ENCODE measurements at places on chromosomes 7 and 10.
A peak's percentile ranks its signal among the peaks of the same experiment; 100 is the strongest.

DNA sequence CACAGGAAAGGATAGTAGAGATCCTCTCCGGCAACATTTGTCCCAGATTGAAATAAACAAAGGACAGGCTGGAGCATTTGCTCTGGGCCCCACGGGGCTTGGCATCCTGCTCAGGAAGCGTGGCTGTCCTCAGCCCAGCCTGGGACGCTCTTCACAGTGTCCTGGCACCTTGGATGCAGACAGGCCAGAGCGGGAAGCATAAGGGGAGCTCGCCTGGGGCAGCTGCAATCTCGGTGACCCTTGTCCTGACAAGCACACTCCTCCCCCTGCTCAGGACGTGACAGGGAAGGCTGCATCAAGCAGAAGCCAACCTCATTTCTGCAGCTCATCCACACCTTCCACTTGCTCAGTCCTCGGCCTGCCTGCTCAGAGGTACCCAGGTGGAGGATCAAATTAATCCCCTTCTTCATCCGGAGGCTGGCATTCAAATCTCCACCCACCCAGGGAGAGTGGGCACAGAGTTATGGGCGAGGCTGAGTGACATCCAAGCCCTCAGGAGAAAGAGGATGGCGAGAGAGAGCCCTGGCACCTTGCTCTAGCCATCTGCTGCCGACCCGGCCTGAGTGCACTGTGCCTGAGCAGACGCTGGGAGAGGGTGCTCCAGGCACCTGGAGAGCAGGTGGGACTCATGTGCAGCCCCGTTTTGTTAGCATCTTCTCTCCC is 47.6 kb downstream of the ABRAXAS2 start:
- no peak for DNase-seq

DNA sequence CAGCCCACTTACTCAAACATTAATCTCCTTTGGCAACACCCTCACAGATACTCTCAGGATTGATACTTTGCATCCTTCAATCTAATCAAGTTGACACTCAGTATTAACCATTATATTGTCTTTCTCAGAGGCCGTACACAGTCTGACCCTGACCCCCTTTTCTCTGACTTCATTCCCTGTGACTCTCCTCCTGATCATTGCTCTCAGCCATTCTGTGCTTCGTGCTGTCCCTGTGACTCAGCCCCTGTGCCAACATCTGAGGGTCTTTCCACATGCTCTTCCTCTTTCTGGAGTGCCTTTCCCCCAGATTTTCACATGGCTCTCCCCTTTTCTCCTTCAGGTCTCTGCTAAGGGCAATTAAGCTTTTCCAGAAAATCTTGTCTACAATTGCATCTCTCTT is 289.0 kb upstream of the PHYHIPL start:
- DNase-seq: no peak

GRCh38 chr10:2679646-2680045 is 387.7 kb upstream of the PFKP start:
- no peak for DNase-seq

DNA sequence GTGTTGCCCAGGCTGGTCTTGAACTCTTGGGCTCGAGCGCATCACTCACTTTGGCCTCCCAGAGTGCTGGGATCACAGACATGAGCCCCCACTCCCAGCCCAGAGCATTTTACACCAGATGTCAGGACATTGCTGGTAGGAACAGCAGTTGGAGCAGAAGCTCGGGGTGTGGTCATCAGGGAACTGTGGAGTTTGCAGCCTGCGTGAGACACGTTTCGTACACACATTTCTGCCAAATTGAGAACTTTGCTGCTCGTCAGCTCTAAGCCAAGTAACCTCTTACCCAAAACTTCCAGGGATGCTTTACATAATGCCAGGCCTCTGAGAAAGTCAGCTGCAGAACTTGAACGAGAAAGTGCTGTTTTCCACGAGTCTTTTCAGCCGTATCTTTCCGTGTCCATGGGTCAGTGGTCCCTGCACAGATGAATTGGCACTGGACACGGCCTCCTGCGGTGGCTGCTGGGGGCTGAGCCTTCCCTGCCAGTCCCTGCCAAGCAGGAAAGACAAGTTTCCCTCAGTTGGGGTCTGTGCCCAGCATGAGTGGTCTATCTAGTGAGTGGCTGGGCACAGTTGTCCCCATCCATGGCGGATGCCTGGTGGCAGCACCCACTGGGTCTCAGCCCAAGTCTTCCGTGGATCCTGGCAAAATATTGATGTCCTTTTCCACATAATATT is 54.4 kb downstream of the DNAJB6 start:
- DNase-seq: no peak

DNA sequence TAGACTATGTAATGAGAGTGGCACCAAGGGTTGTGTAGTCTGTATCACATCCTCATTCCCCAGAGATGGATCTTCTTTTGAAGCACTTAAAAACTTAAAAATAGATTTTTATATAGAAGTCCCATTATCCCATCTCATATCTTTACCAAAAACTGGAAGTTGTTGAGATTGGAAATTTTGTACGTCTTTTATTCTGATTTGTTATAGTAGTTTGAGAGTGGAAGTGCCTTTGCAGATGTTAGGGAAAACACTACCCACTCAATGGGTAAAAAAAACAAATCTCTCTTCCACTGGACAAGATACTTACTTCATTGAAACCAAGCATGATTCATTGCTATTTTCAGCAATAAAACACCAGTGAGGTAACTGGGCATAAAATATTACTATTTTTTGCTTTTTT is 184.4 kb downstream of the MACC1 start:
- no peak for DNase-seq

DNA sequence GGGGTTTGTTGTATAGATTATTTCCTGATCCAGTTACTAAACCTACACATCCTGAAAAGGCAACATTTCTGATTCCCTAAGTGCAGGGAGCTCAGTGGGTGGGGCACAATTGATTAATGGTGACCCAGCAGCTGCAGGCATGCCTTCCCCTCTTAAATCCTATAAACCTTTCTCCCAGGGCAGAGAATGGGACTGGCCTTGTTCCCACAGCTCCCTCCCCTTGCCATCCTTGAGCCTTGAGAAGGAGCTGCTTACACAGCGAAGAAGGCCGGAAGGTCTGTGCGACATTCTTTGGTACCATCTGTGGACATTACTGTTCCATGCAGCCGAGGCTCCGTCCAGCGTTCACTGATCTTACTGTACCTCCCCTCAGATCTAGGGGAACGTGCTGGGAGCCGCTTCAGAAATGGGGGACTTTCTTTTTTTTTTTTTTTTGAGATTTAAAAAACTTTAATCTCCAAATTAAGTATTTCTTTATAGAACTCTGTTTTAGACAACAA is 14.3 kb downstream of the KLF6 start:
- DNase-seq: no peak

DNA sequence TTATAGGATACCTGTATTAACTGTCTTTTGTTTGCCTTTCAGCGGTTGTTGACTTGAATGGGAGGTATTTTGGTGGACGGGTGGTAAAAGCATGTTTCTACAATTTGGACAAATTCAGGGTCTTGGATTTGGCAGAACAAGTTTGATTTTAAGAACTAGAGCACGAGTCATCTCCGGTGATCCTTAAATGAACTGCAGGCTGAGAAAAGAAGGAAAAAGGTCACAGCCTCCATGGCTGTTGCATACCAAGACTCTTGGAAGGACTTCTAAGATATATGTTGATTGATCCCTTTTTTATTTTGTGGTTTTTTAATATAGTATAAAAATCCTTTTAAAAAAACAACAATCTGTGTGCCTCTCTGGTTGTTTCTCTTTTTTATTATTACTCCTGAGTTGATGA is 26.6 kb downstream of the RBM17 start:
- DNase-seq: no peak

- DNase-seq: no peak
Measured at GRCh38 chr7:68977385-68978055, 620.8 kb upstream of the AUTS2 start.

DNA sequence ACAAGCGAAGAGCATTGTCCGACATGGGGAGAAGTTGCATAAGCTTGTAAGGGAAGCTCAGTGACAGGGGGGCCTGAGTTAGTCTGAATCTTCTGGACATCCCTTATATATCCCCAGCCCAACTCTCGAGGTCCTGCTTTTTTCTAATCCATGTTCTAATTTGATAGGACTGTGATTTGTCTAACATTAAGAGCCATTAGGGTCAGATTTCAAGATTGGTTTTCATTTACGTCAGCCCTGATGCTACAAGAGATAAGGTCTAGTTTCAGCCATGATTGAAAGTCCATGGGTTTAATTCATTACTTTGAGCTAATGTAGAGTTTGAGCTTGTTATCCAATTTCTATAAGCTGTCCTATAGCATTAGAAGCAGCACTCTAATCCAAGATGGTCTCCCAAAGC is 20.3 kb downstream of the TLX1 start:
- DNase-seq: no peak

DNA sequence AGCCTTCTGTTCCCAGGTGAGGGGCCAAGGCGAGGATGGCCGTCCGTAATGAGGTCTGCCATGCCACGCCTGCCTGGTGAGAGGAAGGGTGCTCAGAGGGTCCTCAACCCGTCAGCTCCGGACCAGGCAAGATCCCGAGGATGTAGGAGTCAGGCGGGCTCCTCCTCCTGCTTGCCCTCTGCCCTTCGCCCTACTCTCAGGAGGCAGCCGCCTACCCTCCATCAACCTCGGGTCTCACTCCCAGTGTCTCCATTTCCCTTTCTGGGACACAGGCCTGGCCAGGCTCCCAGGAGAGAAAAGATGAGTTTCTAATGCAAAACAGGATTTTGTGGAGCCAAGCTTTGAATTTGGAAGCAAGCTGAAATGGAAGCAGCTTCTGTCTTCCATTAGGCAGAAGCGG is 184.0 kb downstream of the PTPN20 start:
- DNase-seq: peak; percentile 49

DNA sequence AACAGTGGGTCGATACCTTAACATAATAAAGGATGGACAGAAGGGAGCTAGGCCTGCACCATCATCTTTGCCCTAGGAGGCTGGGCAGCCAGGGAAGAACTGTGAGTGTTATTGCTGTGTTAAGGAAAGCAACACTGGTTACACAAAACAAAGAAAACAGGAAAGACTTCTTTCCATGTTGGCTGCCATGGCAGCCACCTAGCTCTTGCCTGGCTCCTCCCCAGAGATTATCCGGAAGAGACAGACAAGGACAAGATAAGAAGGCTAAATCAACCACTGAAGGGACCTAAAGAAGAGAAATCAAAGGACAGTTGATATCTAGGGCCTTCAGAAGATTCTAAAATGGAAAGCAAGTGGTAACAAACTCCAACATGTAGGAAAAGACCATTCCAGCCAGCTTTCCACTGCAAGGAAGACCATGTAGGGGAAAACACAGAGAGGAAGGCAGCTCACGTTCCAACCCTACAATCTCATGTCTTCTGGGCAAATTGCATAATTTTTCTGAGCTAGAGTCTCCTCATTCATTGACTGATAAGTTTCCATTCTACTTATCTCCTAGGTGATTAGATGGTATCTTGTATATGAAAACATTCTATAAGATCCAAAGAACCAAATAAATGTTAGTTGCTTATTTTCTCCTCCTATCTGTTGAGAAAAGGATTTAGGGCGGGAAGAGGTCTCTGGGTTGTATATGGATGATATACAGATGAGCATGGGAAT is 51.2 kb downstream of the SP8 start:
- DNase-seq: no peak

DNA sequence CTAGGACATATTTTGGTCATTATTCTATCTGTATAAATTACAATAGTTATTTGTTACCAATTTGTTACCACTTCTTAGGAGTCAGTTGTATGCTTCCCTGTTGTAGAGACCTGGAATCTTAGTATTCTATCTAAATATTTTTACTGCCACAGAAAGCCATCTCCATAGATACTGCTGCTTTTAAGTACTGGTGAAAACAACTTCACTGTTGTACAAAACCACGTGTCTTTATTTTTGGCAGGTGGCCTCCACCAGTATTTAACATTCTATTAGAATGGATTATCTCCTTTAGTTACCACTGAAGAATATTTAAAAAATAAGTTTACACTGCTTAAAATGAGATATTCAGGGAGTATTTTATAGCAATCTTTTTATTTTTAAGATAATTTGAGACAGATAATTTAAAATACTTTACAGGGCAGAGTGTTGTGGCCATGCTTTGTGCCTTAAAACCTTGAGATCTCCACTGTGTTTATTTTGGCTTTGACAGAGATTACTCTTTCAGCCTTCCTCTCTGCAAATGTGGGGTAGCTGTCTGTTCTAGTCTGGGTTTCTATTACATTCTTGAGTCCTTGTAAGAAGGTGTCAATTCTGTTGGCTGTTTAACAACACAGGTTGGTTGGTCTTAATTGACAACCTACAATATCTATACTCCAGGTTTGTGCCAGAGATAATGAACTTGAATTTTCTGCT is 185.6 kb downstream of the LRRC4 start:
- DNase-seq: no peak

DNA sequence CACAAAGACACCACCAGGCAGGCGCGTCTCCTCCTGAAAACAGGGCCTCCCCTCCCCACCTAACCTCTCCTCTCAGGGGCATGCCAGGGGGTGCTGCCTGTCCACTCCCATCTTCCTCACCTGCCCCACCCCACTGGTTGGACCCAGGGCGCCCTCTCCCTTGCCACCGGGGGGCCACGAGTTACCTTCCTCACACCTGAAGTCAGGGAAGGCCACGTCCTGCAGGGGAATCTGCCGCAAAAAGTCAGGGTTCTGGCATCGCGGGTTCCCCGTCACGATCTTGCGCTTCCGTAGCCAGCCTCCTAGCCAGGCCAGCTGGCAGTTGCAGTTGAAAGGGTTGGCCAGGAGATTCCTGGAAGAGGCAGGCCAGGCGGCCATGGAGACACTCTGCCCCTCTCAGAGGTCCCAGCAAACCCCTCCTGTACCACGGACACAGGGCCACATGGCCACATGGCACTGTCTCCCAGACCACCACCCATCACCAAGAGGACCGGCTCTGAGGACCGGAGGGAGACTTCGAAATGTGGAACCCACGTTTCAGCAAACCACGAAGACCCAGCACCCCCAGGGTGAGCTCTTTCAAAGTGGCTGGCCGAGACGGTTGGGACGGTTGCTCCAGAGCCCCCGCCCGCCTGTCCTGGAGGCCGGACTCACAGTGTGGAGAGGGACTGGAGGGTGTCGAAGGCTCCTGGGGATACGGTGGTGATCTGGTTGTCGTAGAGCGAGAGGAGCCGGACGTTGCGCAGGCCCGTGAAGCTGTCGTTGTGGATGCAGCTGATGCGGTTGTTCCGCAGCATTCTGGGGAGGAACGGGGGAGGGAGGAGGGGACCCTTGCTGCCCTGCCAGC is 142.8 kb downstream of the SLIT1 start:
- no peak for DNase-seq

DNA sequence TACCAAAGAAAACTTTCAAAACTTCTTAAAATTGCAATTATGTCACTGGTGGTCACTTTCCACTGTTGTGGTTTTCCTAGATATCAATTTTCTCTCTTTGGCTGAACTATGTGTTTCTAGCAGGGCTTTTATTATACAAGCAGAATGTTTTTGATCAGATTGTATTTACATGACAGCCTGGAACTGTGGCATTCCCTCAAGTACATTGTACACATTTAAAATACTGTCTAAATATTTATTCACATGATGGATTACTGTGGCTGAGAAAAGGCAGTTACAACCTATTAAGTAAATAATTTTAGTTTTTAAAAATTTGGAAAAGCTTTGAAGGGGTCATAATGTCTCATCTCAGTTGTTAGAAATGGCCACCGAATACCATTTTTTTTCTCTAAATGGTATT is 231.9 kb upstream of the PPP1R3A start:
- no peak for DNase-seq
